Left ventricle myocardium superior (tissue), 1 donor: ENCODE measurements at places on chromosomes 2 and 18. TPM values are rescaled to one million over a fixed set of nuclear protein-coding genes. Genes with fewer than 3 reads are reported as not detected.

- DNase-seq: no peak
These were observed 3.6 kb downstream of the BCL11A start for GRCh38 chr2:60549928-60550177.

- no peak for DNase-seq
These were observed 594 bp downstream of the RAD51AP2 start for GRCh38 chr2:17517481-17518211.

- DNase-seq: no peak
These were observed 29.4 kb downstream of the PSD4 start for GRCh38 chr2:113203217-113203530.

DNA sequence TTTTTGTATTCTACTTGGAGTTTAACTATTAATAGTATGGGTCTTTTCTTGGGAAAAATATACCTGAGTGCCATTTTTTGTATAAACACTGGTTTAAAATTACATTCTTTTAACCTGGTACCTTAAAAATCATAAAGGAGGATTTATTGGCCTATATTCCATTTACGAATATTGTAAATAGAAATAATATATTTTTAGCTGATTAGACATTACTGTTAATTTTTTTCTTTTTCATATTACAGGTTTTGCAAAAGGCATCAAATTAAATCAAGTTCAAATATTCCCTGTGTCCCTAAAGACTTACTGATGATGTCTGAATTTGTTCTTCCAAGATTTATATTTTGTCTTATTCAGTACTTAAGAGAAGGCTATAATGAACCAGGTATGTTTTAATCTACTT is 44.7 kb downstream of the UBR3 start:
- DNase-seq: no peak

- DNase-seq: no peak
These were observed 70.7 kb downstream of the NABP1 start for GRCh38 chr2:191748528-191749180.

- peak; percentile 70 for DNase-seq
These were observed 81.9 kb downstream of the MOGAT1 start for GRCh38 chr2:222753251-222753824.

GRCh38 chr2:11634584-11634983 is 35.4 kb downstream of the NTSR2 start:
- DNase-seq: no peak

DNA sequence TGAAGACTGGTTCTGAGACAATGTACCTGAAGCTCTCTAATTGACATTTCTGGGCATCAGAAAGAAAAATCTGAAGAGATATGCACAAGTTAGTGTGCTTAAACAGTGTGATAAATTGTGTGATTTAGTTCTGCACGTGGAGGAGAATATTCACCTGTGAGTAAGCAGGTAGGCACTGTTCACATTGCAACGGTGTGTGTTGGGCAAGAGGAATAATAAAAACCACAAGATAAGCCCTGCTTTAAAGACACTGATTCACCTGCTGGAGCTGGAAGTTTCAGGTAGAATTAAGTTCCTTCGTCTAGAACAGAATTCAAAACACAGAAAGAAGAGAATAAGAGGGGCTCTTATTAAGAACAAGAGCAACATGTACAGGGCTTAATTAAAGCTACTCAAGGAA is 864.3 kb upstream of the SOX11 start:
- DNase-seq: no peak

GRCh38 chr18:376311-376710 is 108.5 kb upstream of the THOC1 start:
- DNase-seq: no peak

DNA sequence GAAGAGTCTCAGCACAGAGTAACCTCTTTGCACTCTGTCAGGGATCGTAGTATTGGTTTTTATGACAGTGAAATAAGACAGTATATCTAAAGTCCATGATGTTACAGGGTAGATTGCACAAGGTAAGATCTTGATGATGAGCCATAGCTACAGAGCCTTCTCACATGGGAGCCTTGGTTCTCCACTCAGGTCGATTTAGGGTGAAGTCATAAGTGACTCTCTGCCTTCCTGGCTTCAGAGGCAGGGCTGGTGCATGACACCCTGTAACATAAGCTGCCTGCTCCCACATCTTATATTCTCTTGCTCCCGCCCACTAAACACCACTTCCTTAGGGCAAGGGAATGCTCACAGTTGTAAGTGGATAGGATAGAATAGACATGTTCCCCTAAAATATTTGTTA is 13.3 kb downstream of the DAPL1 start:
- no peak for DNase-seq

GRCh38 chr18:22409445-22409844 is 8.3 kb downstream of the CTAGE1 start:
- no peak for DNase-seq

DNA sequence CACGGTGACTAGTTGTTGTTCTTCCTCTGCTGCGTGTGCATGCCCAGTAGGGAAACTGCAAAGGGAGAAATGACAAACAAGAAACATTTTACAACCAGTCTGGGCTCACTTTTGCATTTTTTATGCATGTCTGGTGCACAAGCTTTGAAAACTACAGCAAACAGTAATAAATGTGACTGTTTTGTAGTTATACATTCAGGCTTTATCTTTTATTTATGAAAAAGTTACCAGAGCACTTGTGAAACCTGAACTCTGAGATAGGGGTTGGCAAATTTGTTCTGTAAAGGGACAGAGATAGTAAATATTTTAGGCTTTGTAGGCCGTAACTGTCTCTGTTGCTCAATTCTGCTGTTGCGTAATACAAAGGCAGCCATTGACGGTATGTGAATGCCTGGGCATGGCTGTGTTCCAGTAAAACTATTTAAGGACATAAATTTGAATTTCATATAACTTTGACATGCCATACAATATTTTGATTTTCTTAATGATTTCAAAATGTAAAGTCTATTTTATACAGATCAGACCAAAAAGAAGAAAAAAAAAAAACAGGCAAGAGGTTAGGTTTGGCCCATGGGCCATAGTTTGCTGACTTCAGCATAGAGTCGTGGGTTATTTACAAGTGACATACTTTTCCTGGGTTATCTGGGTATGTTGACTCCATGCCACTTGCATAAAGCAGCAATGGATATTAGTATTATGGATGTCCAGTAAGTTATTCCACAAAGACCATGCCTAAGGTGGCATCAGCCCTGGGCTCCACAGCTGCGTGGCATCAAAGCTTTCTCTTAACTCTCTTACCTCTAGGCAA is 53.6 kb upstream of the EML6 start:
- DNase-seq: no peak

GRCh38 chr2:40741532-40741931 is 289.6 kb upstream of the SLC8A1 start:
- no peak for DNase-seq

GRCh38 chr2:233356546-233357308 is 2.4 kb downstream of the DGKD start:
- no peak for DNase-seq

DNA sequence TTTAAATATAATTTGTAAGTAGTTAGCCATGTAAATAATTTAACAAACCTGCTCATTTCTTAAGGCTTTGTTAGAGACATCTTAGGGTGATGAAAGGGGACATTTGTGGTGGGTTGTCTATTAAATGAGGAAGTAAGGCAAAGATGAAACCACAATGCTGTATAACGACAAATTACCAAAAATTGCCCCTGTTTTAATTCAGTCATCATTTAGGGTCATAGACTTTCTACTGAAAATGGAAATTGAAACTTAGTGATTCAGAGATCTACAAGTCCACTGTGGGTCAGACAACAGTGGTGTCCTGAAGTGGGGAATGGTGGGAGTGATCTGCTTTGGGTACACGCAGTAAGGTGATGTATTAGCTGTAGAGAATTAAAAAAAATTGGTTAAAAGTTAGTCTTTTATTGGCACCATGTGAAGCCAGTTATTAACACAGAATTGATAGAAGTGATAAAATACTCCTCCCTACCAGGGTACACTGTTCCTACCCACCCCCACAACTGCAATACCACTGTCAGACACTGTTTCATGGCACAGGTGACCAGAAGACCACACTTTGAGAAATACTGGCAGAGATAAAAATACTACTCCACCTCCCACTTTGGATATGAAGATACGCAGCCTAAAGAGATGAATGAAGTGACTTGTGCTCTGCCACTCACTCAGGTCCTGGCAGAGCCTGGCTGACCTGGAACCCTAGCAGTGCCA is 13.4 kb downstream of the CERS6 start:
- DNase-seq: no peak

DNA sequence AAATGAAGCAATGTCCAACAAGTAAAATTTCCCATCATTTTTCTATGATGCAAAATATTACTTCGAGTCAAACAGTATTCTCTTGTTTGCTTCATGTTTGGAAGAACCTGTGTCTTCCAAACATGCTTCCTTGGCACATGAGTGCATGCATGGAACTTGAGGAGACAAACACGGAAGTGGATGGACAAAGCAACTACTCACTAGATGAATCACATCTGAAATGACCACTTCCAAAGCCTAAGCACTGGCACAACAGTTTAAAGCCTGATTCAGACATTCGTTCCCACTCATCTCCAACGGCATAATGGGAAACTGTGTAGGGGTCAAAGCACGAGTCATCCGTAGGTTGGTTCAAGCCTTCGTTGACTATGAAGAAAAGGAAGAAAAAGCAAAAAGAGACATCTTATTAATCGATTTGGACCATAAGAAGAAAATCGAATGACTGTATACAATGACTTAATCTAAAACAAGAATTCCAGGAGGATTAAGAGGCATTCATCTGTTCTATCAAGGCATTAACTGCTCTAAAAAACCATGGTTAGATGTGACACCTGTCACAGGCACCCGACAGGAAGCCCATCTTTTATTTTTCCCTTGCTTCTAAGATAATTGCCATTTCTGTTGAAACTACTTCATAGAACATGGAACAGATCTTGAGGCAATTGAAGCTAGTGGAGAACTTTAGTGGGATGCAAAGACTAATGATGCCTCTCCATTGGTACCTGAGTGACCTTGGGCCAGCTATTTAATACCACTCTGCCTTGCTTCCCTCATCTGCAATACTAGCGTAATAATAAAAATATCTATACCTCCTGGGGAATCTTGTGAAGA is 56.0 kb downstream of the ATIC start:
- DNase-seq: no peak

- DNase-seq: no peak
These were observed 2.5 kb upstream of the YES1 start for GRCh38 chr18:814300-815084.

- no peak for DNase-seq
These were observed 420.3 kb downstream of the SOCS6 start for GRCh38 chr18:70709144-70709543.

DNA sequence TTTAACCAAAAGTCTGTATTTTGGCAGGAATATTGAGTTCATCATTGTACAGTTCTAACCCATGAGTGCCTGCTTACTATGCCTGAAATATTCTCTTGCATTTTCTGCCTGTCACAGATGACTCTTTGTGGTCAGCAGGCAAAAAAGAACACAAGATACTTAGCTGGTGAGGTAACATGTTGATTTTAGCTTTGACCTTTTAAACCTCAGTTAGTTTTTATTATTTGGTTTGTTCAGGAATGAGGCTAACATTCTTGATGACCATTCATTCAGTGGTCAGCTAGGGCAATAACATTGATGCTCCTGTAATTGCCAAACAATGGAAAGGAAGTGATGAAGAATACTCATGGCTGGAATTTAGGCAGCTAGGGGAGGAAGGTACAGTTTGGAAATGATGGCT is 491.2 kb downstream of the PIK3C3 start:
- DNase-seq: no peak

GRCh38 chr2:231513746-231514224 is 16.5 kb downstream of the NMUR1 start:
- no peak for DNase-seq

DNA sequence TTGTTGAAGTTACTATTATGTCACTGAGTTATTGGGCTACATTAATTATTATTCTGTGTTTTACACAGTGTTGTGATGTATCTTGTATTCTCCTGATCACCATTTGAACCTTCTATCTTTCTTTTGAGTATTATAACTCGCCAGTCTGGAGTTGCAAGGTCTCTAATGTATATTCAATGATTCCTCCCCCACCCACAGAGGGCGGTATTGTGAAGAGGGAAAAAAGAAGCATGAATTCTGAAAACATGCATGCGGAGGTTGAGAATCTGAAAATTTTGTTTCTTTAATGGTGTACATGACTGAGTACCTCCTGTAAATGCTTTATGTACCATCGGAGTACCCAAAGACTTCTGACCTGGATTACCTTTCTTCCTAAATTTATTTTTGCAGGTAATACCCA is 266.6 kb downstream of the NR4A2 start:
- no peak for DNase-seq

DNA sequence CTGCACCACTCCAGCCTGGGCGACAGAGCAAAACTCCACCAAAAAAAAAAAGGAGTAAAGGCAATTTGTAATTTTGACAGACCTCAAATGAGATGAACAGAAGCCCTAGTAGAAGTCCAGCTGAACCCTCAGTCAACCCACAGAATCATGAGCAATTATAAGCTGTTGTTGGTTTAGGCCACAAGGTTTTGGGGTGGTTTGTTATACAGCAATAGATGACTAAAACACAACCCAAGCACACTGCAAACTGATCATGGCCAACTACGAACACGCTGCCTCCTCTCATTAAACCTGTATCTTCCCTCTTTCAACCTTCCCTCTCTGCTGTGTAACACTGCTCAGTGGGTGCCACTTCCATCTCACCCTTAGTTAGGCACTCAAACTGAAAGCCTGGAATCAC is 22.1 kb downstream of the AAK1 start:
- no peak for DNase-seq

GRCh38 chr18:13191779-13192178 is 26.8 kb upstream of the LDLRAD4 start:
- peak; percentile 50 for DNase-seq

- no peak for DNase-seq
These were observed 61.5 kb downstream of the RPRM start for GRCh38 chr2:153417077-153417476.

- DNase-seq: no peak
These were observed 34.9 kb downstream of the G6PC2 start for GRCh38 chr2:168935810-168936581.

GRCh38 chr18:43175257-43175656 is 59.8 kb upstream of the RIT2 start:
- no peak for DNase-seq

- DNase-seq: no peak
These were observed 27.7 kb downstream of the KLHL29 start for GRCh38 chr2:23412556-23413155.

Gene CCDC121
- 6.5 TPM for total RNA-seq

Gene GPR39
- total RNA-seq: not detected

Gene SATB2
- 1.3 TPM for total RNA-seq

Gene MATN3
- total RNA-seq: 0.32 TPM

Gene HMSD
- 1.2 TPM for total RNA-seq

Gene TBR1
- total RNA-seq: not detected

Gene CDH2
- 321 TPM for total RNA-seq

Gene CTAGE1
- not detected for total RNA-seq

Gene EFHD1
- total RNA-seq: 21.7 TPM

Gene UNC50
- total RNA-seq: 28.5 TPM

Gene EPHA4
- 16.3 TPM for total RNA-seq

Gene PTCD3
- total RNA-seq: 158 TPM

Gene TMEM185B
- total RNA-seq: 22.9 TPM
